GM23248 (cell line): ENCODE measurements at places on chromosomes 12 and 14.
A peak's percentile ranks its signal among the peaks of the same experiment; 100 is the strongest.

GRCh38 chr12:132116709-132117557, 27.2 kb downstream of the DDX51 start:
- H3K36me3 ChIP-seq, result peaks cover 37% of the 10 kb centered on the region
- H3K27ac ChIP-seq, result no peak overlapping the region
- no peaks in the 10 kb centered on the region for H3K27me3 ChIP-seq
- no peaks in the 10 kb centered on the region for H3K4me1 ChIP-seq

- no peak overlapping the region for H3K4me3 ChIP-seq
- no peaks in the 10 kb centered on the region for H3K27me3 ChIP-seq
- H3K36me3 ChIP-seq, result no peaks in the 10 kb centered on the region
- DNase-seq, result peak; percentile 47
- 0 out of 2 replicates have a peak overlapping the region, but pooled peaks have one; percentile 20 for H3K27ac ChIP-seq
- H3K4me1 ChIP-seq, result peaks cover 57% of the 10 kb centered on the region
Observed at GRCh38 chr12:43290836-43291235, 261.2 kb downstream of the ADAMTS20 start.

- H3K4me3 ChIP-seq, result no peak overlapping the region
- peaks cover 22% of the 10 kb centered on the region; the same call in 1 of the 2 replicates for H3K36me3 ChIP-seq
- no peaks in the 10 kb centered on the region for H3K27me3 ChIP-seq
- no peaks in the 10 kb centered on the region for H3K4me1 ChIP-seq
- no peak overlapping the region for H3K27ac ChIP-seq
Observed at GRCh38 chr12:6846316-6846869, 4.7 kb downstream of the CDCA3 start.

DNA sequence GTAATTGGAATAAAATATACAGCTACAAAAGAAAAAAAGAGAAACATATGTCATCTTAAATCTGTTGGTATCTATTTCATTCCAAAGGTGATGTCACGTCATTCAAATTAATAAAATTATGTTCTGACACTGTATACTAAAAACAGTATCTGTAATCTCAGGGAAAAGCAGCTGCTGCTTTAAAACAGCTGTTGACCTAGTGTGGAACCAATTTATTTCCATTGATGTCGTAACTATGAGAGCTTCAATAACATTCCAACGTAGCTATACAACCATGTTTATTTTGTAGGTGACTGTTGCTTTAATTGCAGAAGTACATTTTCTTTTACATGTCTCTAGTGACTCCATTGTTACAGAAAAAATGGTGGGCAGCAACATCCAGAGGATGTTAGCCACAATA, 571.7 kb downstream of the RPS29 start:
- H3K27ac ChIP-seq, result no peak overlapping the region
- no peaks in the 10 kb centered on the region for H3K36me3 ChIP-seq
- DNase-seq, result no peak
- H3K4me3 ChIP-seq, result no peak overlapping the region
- no peaks in the 10 kb centered on the region for H3K4me1 ChIP-seq

- no peak overlapping the region for H3K4me3 ChIP-seq
- DNase-seq, result no peak
Observed at GRCh38 chr14:81797315-81797714, 263.7 kb upstream of the SEL1L start.

GRCh38 chr12:103422746-103423515, 72.8 kb downstream of the C12orf42 start:
- H3K36me3 ChIP-seq, result no peaks in the 10 kb centered on the region
- H3K27ac ChIP-seq, result no peak overlapping the region
- H3K27me3 ChIP-seq, result no peaks in the 10 kb centered on the region
- no peak overlapping the region for H3K4me3 ChIP-seq
- H3K4me1 ChIP-seq, result no peaks in the 10 kb centered on the region
- DNase-seq, result no peak

- H3K27me3 ChIP-seq, result no peaks in the 10 kb centered on the region
- H3K27ac ChIP-seq, result no peak overlapping the region
- H3K4me1 ChIP-seq, result no peaks in the 10 kb centered on the region
- DNase-seq, result no peak
Observed at GRCh38 chr12:76568888-76569551, 9.4 kb upstream of the OSBPL8 start.

DNA sequence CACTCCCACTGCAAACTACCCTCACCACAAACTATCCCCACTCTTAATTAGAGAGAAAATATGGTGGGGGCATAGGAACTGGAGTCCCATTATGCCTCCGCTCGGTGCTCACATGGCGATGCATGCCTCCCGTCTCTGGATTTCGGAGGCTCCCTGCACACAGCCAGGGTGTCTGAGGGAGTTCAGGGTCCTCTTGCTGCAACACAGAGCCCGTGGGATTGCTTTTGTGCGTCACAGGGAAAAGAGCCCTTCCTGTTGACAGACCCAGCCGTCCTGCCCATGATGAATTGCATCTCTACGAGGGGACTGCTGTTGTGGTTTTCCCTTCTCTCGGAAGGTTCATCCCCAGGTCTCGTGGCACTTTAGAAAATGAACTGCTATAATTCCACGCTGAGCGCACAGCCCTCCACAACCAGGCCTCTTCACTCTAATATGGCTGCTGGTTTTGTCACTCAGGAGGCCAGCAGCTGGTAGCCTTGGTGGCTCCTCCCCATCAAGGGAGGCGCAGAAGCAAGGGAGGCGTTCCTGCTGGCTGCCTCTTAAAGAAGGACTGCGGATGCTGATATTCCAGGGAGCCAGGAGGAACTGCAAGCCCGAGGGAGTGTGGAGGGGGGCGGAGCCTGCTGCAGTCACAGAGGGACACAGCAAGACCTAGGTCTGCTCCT, 158.0 kb downstream of the KCNA5 start:
- no peaks in the 10 kb centered on the region for H3K36me3 ChIP-seq
- H3K27me3 ChIP-seq, result 0 out of 2 replicates have a peak, but pooled peaks cover 3% of the 10 kb centered on the region
- no peak overlapping the region for H3K27ac ChIP-seq
- H3K4me1 ChIP-seq, result no peaks in the 10 kb centered on the region; the same call in 1 of the 2 replicates
- H3K4me3 ChIP-seq, result no peak overlapping the region

DNA sequence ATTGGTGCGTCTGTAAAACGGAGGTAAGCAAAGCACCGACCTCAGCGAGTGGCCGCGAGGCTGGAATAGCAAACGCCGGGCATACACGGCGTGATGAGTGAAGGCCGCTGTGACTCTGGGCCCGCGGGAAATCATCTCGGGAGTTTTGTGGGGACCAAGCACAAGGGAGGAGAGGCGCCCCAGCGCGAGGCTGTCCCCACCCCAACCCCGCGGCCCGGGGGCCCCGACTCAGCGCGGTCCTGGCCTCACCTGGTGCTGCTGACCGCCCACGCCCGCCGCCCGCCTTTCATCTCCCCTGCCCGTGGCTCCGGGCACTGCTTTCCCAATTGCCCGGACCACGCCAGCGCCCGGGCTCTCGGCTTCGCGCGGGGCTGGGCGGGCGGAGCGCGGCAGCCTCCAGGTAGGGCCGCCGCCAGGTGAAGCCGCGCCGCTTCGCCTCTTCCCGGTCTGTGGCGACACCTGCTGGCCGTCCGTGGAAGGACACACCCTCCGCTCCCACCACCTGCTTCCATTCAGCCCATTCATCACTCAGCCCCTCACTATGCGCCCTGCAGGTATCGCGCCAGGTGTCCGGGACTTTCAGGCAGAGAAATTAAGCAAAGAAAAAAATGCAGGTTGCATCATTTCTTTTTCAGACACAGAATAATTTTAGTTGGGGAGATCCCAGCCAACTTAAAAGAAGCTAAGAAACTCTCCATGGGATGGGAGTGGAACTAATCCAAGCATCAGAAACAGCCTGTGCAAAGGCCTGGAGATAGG, 360.4 kb downstream of the MED13L start:
- peaks cover 11% of the 10 kb centered on the region for H3K4me1 ChIP-seq
- no peak overlapping the region for H3K4me3 ChIP-seq
- peak; percentile 36 for DNase-seq
- no peaks in the 10 kb centered on the region for H3K27me3 ChIP-seq

- no peak overlapping the region for H3K4me3 ChIP-seq
- no peak for DNase-seq
- H3K4me1 ChIP-seq, result peaks cover 11% of the 10 kb centered on the region
- no peaks in the 10 kb centered on the region for H3K36me3 ChIP-seq
Observed at GRCh38 chr14:24840204-24840893, 206.4 kb upstream of the GZMB start.

- DNase-seq, result peak; percentile 90
- peaks cover 15% of the 10 kb centered on the region for H3K36me3 ChIP-seq
- H3K4me3 ChIP-seq, result peak overlapping the region; percentile 80
Observed at GRCh38 chr14:68795597-68796417, 2.9 kb upstream of the ZFP36L1 start.

DNA sequence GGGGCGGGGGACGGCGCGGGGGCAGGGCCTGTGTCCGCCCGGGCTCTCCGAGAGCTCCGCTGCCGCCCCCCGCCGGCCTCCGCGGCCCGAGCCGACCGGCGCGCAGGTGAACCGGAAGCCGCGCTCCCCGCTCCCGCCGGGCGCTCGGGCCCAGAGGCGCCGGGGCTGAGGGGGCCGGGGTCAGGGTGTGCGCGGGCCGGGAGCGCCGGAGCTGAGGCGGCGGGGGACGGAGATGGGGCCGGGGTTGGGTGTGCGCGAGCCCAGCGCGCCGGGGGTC, 431 bp downstream of the HIP1R start:
- H3K27ac ChIP-seq, result no peak overlapping the region
- H3K4me1 ChIP-seq, result peaks cover 24% of the 10 kb centered on the region
- no peak for DNase-seq

DNA sequence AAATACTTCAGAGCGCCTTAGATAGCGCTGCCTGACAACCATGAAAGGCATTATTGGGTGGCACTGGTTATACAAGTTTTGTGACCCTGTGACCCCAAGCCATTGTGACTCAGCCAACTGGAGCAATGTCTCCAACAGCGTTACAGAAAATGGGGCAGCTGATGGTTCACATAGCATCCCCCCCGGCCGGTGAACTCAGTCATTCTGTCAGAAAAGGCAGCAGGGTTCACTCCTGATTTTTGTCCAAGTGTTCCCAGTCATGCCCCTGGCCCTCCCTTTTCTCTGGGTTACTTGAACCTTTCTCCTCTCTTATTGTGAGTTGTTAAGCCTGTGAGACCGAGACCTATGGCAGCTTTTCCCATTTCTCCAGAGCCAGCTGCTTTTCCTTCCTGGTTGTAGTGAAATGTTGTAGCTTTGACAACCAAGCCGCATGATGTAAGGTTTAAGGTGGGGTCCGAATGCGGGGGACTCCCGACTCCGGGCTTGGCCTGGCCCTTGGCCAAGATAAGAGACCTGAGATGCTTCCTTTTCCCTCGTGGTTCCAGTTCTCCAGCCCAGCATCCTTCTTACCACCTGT, 22.0 kb downstream of the CD9 start:
- H3K27ac ChIP-seq, result no peak overlapping the region
- H3K4me1 ChIP-seq, result peaks cover 32% of the 10 kb centered on the region
- no peaks in the 10 kb centered on the region for H3K27me3 ChIP-seq
- H3K4me3 ChIP-seq, result no peak overlapping the region

DNA sequence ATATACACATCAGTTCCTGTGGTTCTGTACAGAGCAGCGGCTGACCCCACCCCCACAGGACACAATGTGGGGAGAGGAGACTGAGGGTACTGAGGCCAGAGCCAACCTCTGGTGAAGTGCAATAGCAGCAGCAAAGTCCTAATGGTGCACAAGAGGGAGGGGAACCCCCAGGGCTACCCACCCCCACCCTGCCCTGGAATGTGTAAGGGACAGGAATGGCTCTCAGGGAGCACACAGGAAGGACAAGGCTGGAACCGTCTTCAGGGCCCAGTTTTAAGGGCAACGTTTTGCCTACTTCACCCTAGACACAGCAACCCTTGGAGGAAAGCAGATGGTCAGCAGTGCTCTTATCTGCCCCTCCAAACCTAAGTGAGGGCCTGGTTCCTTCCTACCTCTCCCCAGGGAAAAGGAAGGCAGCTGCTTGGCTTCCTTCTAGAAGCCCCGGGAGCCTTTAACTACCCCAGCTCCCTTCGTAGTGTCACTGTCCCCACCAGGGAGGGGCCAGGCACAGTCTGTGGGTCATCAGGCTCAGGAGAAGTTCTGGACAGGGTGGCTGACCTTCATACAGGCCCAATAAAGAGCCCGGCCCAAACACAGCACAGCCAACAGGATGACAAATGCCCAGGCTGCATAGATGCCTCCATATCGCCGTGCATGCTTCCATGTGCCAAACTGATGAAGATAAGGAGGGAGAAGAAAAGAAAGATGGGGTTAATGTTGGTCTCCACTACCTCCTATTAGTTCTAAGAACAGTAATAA, 3.0 kb downstream of the PIP4P1 start:
- H3K4me3 ChIP-seq, result no peak overlapping the region
- H3K4me1 ChIP-seq, result peaks cover 28% of the 10 kb centered on the region
- DNase-seq, result no peak
- H3K27ac ChIP-seq, result no peak overlapping the region
- peaks cover 18% of the 10 kb centered on the region; the same call in 1 of the 2 replicates for H3K36me3 ChIP-seq
- no peaks in the 10 kb centered on the region for H3K27me3 ChIP-seq

- H3K27me3 ChIP-seq, result peaks cover 27% of the 10 kb centered on the region
- H3K36me3 ChIP-seq, result no peaks in the 10 kb centered on the region
- no peak overlapping the region for H3K4me3 ChIP-seq
- H3K4me1 ChIP-seq, result no peaks in the 10 kb centered on the region
- peak; percentile 39 for DNase-seq
Observed at GRCh38 chr12:98374007-98374406, 141.4 kb upstream of the TMPO start.

DNA sequence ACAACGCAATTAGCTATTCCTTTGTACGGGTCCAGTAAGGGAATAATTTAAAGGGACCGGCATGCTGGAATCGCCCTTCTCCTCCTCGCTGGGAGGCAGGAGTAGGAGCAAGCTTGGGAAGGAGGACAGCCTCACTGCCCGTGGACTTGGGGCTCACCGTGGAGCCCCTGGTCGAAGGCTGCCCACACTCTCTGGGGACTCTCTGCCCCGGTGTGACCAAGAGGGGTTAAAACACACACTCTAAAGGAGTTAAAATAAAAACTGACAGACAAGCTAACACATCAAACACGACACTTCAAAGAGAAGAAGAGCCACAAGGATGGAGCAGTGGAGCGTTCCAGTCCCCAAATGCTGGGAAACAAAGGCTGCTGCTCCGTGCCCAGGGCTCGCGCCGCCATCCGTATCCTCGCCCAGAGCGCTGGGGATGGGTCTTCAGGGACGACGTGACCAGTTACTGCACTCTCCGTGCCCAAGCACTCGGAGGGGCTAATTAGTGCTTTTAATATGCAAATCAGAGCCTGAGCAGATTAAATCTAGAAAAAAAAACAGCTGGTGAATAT, 123.3 kb downstream of the PAPOLA start:
- no peak overlapping the region for H3K4me3 ChIP-seq
- no peaks in the 10 kb centered on the region for H3K36me3 ChIP-seq
- DNase-seq, result no peak
- no peaks in the 10 kb centered on the region for H3K4me1 ChIP-seq
- H3K27me3 ChIP-seq, result peaks cover 23% of the 10 kb centered on the region
- H3K27ac ChIP-seq, result no peak overlapping the region

DNA sequence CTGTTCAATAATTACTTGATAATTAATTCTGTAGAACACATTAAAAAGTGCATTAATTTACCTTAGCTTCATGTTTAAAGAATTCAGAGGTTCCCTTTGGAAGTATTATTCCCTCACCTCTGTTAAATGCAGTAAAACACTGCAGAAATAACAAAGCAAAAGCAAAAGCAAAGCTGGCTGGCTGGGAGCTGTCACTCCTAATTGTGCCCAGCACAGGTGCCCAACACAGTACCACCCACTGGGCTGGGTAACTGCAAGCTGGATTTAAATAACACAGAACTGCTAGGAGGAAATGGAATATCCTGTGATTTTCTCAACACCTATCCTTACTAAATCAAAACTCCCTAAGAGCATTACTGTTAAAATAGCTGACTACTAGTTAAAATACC, 72.6 kb downstream of the SLC2A13 start:
- no peak overlapping the region for H3K4me3 ChIP-seq
- H3K36me3 ChIP-seq, result no peaks in the 10 kb centered on the region
- H3K27ac ChIP-seq, result no peak overlapping the region
- no peak for DNase-seq
- H3K27me3 ChIP-seq, result no peaks in the 10 kb centered on the region
